ENCODE measurements at places on chromosomes 16 and 17.

GRCh38 chr17:60447375-60447774 is 25.1 kb downstream of the CHCT1 start:
- no peaks in the 10 kb centered on the region for H3K27me3 ChIP-seq
- peaks cover 59% of the 10 kb centered on the region for H3K36me3 ChIP-seq
- no peak overlapping the region for H3K27ac ChIP-seq

GRCh38 chr16:58563235-58563634 is 47.9 kb downstream of the SETD6 start:
- H3K27me3 ChIP-seq, result no peaks in the 10 kb centered on the region
- H3K27ac ChIP-seq, result no peak overlapping the region
- H3K4me3 ChIP-seq, result no peak overlapping the region
- DNase-seq, result no peak
- H3K4me1 ChIP-seq, result no peaks in the 10 kb centered on the region
- H3K36me3 ChIP-seq, result peaks cover 34% of the 10 kb centered on the region

GRCh38 chr16:53545433-53545832 is 42.4 kb upstream of the AKTIP start:
- no peak for DNase-seq
- H3K27ac ChIP-seq, result no peak overlapping the region
- H3K36me3 ChIP-seq, result no peaks in the 10 kb centered on the region
- H3K27me3 ChIP-seq, result peaks cover 14% of the 10 kb centered on the region
- peaks cover 8% of the 10 kb centered on the region for H3K4me1 ChIP-seq
- no peak overlapping the region for H3K4me3 ChIP-seq

- H3K4me3 ChIP-seq, result no peak overlapping the region
- no peak overlapping the region for H3K27ac ChIP-seq
- peaks cover under 1% of the 10 kb centered on the region for H3K4me1 ChIP-seq
- DNase-seq, result no peak
- H3K36me3 ChIP-seq, result no peaks in the 10 kb centered on the region
- no peaks in the 10 kb centered on the region for H3K27me3 ChIP-seq
Observed at GRCh38 chr17:80444644-80444979, 29.6 kb downstream of the ENDOV start.

GRCh38 chr16:29824589-29825144 is 4.4 kb downstream of the MVP start:
- H3K36me3 ChIP-seq, result peaks cover 3% of the 10 kb centered on the region
- peaks cover 71% of the 10 kb centered on the region for H3K4me1 ChIP-seq
- DNase-seq, result no peak
- H3K27me3 ChIP-seq, result no peaks in the 10 kb centered on the region

DNA sequence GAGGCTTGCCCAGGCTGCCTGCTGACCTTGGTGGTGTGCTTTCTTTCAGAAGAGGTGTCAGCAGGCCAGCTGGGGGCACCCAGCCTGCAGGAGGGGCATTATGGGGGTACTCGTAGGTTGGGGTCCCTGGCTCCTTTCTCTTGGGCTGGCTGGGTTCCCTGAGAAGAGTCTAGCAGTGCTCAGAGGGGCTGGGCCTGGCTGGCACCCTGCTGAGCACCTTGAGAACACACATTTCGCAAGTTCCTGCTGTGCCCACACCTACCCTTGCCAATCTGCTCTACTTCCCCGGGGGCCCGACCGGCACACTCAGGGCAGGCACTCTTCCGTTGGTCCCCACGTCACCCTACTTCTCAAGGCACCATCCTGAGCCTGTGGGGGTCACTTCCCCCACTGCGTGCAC is 5.1 kb downstream of the CEMP1 start:
- peaks cover 45% of the 10 kb centered on the region for H3K36me3 ChIP-seq
- no peak overlapping the region for H3K4me3 ChIP-seq
- H3K27ac ChIP-seq, result no peak overlapping the region
- DNase-seq, result no peak
- H3K4me1 ChIP-seq, result peaks cover 5% of the 10 kb centered on the region

DNA sequence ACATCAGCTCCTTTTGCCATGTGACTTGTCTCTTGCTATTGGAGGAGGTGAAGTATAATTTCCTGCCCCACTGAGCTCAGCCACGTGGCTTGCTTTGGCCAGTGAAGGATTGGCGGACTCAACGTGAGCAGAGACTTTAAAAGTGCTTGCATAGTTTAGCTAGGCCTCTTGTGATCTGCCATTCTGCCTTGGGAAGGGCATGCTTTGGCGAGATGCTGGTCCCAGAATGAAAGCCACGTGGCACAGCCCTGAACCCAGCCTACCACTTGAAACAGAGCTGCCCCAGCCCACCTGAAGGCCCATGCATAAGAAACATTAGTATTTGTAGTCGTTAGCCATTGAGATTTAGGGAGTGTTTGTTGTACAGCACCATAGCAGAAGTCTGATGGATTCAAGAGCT is 148.2 kb downstream of the TMEM132E start:
- no peaks in the 10 kb centered on the region for H3K4me1 ChIP-seq
- H3K27me3 ChIP-seq, result no peaks in the 10 kb centered on the region
- H3K36me3 ChIP-seq, result no peaks in the 10 kb centered on the region
- no peak for DNase-seq
- no peak overlapping the region for H3K27ac ChIP-seq

DNA sequence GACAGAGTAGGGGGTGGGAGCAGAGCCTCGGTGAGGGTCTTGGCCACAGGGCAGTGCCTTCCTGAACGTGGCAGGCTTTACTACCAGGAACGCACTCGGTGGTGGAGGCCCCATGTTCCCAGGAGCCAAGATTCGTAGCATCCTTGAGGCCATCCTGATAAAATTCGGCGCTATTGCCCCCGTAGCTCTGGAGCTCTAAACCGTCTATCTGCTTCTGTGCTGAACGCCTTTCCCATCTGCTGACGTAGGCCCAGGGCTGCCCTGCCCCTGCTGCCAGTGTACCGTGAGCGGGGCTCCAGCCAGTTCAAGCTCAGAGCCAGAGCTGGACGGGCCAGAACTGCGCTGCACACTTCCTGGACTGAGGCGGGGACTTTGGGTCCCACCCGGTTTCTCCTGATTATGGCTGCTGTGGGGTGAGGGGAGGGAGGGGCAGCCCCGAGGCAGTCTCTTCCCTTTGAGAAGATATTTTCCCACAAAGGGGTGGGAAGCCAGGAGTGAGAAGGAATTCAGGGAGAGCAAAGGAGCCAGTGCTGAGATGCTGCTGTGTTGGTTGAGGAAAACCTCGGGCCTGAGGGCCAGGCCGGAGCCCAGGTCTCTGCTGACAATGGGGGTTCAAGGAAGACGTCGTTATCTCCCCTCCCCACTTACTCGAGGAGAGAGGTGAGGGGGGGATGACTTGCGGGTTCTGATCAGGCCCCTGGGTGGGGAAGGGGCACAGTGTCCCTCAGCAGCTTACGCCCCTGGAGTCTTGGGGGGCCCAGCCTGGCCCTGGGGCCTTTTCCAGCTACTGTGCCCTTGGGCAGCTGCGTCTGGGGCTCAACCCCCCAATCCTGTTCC is 29.4 kb downstream of the OR1D5 start:
- no peak for DNase-seq
- H3K27ac ChIP-seq, result no peak overlapping the region
- H3K4me1 ChIP-seq, result no peaks in the 10 kb centered on the region
- no peaks in the 10 kb centered on the region for H3K27me3 ChIP-seq
